Right ventricle myocardium superior (tissue), 1 donor: ENCODE measurements at places on chromosomes 6 and 20. TPM values are rescaled to one million over a fixed set of nuclear protein-coding genes. Genes with fewer than 3 reads are reported as not detected.

RIPK1 gene
- total RNA-seq: 6.6 TPM

TSBP1 gene
- not detected for total RNA-seq

SLC17A1 gene
- total RNA-seq: not detected

FOXQ1 gene
- not detected for total RNA-seq

UBD gene
- 0.35 TPM for total RNA-seq

POLR1H gene
- 12.2 TPM for total RNA-seq

TNFRSF6B gene
- total RNA-seq: 0.32 TPM

MATN4 gene
- not detected for total RNA-seq

ULBP1 gene
- 0.13 TPM for total RNA-seq

UBE2C gene
- 1.1 TPM for total RNA-seq

HLA-A gene
- total RNA-seq: 222 TPM

NAPB gene
- 4.2 TPM for total RNA-seq

IP6K3 gene
- 44.2 TPM for total RNA-seq

SLC13A3 gene
- 0.30 TPM for total RNA-seq
